ENCODE measurements at places on chromosomes 12 and 14.

- no peak for DNase-seq
These were observed 140.5 kb downstream of the UNC79 start for GRCh38 chr14:93571275-93571674.

DNA sequence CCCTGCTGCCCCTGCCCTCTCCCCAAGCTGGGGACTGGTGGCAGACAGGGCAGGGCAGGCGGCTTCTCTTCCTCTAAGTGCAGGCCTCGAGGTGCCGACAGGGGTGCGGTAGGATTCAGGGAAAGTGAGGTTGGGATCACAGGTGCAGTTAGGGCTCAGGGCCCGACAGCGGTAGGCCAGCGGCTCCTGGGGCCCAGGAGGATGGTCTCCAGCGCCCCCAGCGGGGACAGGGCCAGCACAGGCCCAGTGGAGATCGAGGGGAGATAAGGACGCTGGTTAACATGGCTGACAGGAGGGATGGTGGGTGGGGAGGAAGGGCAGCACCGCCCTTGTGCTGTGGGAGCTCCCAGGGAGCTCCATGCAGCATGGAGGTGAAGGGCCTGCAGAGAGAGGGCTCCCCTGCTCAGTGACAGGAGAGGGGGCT lies 935 bp upstream of the CRIP1 start:
- DNase-seq: peak; percentile 44

- no peak for DNase-seq
These were observed 48.6 kb upstream of the RHOJ start for GRCh38 chr14:63155511-63156185.

DNA sequence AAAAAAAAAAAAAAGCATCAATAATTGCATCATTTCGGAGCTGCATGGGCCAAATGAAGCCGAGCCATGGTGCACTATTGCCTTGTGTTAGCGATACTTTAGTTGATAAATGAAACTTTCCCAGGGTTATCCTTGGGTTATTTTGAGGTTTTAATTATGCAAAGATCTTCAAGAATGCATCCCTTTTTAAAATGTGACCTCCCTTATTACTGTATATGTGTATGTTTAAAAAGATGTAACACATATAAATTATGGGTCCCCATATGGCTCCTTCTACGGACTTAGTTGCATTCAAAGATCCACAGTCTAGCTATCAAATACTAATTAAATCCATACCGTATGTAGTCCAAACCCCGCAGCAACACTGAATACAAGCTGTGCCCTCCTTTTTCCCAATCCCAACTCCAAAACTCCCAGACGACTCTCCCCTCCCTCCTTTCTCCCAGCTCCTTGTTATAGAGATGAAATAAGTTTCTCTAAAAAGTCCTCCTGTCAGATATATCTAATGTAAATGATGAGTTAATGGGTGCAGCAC lies 129.3 kb upstream of the MAP1LC3B2 start:
- no peak for DNase-seq

- DNase-seq: no peak
These were observed 339.0 kb downstream of the RMST start for GRCh38 chr12:97801471-97802059.

GRCh38 chr14:29092121-29092520 lies 325.5 kb downstream of the FOXG1 start:
- DNase-seq: no peak

DNA sequence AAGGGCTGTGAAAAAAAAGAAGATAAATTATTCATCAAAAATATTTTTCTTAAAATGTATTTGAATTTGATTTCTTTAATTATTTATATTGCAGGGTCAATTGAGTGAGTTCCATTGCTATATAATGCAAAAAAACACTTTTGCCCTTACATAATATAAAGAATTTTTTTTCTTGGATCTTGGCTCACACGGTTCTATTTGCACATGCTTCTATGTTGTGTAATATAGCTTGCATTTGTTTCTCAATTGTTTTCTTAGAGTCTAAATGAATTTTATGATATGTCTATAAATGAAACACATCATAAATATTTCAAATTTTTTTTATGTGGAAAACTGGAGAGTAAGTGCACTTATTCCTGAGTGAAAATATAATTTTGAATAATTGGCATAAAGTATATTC lies 694.2 kb downstream of the SLC6A15 start:
- no peak for DNase-seq

GRCh38 chr12:2295941-2296461 lies 243.2 kb downstream of the CACNA1C start:
- no peak for DNase-seq

- no peak for DNase-seq
These were observed 180.9 kb downstream of the CHST11 start for GRCh38 chr12:104637604-104638003.

- DNase-seq: no peak
These were observed at the start of gene SERPINA6 for GRCh38 chr14:94322648-94323570. Gene SERPINA6, minus strand, starts transcription at chr14:94323336. Its CDS starts 8,688 bp downstream, at chr14:94314648.

GRCh38 chr12:121404734-121405133 lies 4.8 kb downstream of the RNF34 start:
- no peak for DNase-seq

Measured in stimulated activated naive CD4-positive, alpha-beta T cell treated with Interleukin-2 at 50 U/mL for 16 hours (primary cell).